Stimulated activated CD4-positive, alpha-beta T cell treated with anti-CD3 and anti-CD28 coated beads, TNF-alpha, amount 100 ng/mL, for 24 hours (primary cell): ENCODE measurements at places on chromosomes 16 and 17.

DNA sequence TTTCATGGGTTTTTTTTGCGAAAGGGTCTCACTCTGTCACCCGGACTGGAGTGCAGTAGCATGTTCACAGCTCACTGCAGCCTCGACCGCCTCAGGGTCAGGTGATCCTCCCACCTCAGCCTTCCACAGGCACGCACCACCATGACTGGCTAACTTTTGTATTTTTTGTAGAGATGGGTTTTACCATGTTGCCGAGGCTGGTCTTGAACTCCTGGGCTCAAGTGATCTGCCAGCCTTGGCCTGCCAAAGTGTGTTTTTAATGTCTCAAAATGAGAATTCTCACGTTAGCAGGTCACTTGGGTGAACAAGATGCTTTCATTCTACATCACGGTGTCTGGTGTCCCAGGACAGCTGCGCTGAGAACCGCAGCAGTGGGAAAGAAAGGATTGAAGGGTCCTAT is 3.2 kb downstream of the FBXO31 start:
- no peak for DNase-seq

DNA sequence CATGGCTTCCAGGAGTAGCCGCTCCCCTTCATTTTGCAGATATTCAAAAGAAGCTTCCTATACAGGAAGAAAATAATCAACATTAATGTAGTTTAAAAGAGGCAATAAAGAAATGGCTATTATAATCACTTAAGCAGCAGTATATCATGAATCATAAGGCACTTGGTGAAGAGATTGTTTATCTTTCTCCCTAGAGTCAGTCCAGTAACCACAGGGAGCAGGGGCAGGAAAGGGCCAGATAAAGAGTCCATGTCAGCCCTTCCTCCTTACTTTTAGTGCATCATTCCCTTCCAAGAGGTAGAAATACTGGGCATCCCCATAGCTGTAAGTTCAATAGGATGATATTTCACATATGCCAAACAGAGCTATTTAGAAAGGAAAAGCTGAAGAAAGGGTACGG is 184.6 kb upstream of the C17orf78 start:
- DNase-seq: no peak

DNA sequence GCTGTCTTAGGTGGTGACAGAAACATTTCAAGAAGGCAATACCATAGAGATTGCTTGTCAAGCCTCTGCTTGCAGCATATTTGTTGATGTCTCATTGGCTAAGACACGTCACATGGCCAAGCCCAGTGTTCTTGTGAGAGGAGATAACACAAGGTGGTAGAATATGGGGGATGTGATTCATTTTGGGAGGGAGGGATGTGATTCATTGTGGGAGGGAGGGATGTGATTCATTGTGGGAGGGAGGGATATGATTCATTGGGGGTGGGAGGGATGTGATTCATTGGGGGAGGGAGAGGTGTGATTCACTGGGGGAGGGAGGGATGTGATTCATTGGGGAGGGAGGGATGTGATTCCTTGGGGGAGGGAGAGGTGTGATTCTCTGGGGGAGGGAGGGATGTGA is 470.5 kb upstream of the SALL1 start:
- no peak for DNase-seq

DNA sequence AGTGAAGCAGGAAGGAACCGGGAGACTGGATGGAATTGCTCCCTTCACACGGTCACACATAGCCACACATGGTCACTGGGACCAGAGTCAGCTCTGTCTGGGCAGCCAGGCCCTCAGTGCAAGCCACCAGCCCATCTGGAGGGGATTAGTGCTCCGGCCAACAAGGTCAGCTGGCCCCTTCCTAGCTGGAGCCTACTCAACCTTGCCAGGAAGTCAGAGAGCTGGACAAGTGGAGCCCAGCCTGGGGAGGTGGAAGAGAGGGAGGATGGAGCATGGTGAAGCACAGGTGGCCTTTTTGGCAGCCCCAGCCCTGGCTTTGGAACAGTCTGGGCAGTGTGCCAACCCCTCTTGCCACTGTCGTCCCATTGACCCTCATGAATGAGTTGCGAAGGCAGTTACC is 3.7 kb upstream of the CACNA1G start:
- DNase-seq: no peak

- DNase-seq: peak; percentile 28
These were observed 12.7 kb upstream of the SPNS2 start for GRCh38 chr17:4485676-4486646.

DNA sequence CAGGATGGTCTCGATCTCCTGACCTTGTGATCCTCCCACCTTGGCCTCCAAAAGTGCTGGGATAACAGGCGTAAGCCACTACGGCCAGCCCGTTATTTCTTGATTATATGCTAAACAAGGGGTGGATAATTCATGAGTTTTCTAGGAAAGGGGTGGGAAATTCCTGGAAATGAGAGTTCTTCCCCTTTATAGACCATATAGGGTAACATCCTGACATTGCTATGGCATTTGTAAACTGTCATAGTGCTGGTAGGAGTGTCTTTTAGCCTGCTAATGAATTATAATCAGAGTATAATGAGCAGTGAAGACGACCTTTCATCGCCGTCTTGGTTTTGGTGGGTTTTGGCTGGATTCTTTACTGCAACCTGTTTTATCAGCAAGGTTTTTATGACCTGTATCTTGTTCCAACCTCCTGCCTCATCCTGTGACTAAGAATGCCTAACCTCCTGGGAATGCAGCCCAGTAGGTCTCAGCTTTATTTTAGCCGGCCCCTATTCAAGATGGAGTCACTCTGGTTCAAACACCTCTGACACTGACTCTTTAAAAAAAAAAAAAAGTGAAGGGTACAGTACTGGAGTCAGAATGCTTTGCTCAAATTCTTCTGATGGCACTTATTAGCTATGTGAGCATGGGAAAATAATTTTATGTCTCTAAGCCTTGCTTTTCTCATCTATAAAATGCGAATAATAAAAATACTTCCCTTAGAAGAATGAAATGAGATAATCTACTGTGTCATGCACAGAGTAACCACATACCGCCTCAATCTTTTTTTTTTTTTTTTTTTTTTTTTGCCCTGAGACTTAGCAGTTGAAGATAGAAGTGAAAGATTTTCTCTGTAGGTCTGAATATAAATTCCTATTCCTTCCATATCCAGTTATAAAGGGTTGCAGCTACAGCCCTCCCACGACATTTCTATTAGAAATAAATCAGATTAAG is 5.1 kb upstream of the CALCOCO2 start:
- no peak for DNase-seq

DNA sequence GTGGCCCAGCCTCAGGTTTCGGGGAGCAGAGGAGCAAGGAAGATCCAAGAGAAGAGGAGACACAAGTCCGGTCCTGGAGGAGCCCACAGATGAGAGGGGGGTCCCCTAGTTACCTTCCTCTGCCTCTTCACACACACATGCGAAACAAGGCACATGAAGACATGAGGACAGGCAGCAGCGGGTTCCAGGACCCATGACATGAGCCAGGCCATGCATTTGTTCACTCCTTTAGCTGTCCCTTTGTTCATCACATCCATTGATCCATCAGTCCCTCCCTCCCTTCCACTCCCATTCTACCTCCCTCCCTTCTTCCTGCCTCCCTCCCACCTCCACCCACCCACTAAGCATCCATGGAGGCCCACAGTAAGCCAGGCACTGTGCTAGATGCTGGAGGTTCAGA is 9.4 kb downstream of the PPY start:
- no peak for DNase-seq

- DNase-seq: no peak
These were observed 3.8 kb upstream of the RUNDC3A start for GRCh38 chr17:44304651-44305050.

- no peak for DNase-seq
These were observed 10.1 kb downstream of the LITAF start for GRCh38 chr16:11576427-11577289.

GRCh38 chr17:39194985-39195524 is 2.4 kb downstream of the CACNB1 start:
- DNase-seq: no peak

DNA sequence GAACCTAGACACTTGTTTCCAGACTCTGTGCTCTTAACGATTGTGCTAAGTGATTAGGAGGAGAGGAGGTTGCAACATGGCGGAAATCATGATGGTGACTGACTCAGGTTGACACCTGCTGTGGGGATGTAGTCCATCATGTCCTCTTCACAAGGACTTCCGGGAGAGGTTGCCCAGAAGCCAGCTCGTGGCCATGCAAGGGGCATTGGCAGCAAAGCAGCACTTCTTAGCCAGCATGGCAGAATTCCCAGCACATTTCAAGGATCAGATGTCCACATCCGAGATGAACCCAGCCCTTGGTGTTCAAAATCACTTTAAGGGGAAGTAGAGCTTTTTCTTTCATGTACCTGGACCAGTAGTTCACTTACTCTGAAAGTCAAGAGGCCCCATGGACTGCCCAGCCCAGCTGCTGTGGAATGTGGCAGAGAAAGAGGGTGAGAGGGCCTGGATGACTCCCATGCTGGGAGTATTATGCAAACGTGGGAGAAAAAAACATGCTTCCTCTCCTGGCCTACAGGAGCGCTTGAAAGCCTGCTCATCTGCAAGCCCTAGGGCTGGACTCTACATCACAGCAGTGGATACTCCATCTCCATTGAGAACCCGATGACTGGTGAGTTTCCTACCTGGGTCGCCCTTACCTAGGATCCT is 65.5 kb downstream of the IRX6 start:
- DNase-seq: no peak

DNA sequence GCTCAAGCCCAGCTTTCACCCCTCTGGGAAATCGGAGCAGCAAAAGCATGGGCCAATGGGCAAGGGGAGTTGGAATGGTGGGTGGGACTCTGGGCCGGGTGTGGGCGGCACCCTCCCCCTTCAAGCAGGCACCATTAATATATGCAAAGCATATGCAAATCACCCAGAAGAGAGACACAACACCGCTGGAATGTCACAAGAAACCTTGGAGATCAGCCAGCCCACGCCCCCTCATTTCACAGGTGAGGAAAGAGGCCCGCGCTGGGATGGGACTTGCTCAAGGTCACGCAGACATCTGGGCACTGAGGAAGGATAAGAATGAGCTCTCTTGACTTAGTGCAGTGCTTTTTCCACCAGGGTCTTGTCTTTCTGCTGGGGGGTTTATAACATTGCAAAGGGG is 4.8 kb downstream of the SRCIN1 start:
- no peak for DNase-seq

GRCh38 chr17:81845361-81845760 is 10.5 kb upstream of the PPP1R27 start:
- no peak for DNase-seq

GRCh38 chr16:64434526-64435069 is 687.3 kb downstream of the CDH11 start:
- no peak for DNase-seq

- DNase-seq: no peak
These were observed 14.9 kb downstream of the SOX9 start for GRCh38 chr17:72135546-72136325.

GRCh38 chr17:62140836-62141235 is 75.8 kb upstream of the MED13 start:
- no peak for DNase-seq

DNA sequence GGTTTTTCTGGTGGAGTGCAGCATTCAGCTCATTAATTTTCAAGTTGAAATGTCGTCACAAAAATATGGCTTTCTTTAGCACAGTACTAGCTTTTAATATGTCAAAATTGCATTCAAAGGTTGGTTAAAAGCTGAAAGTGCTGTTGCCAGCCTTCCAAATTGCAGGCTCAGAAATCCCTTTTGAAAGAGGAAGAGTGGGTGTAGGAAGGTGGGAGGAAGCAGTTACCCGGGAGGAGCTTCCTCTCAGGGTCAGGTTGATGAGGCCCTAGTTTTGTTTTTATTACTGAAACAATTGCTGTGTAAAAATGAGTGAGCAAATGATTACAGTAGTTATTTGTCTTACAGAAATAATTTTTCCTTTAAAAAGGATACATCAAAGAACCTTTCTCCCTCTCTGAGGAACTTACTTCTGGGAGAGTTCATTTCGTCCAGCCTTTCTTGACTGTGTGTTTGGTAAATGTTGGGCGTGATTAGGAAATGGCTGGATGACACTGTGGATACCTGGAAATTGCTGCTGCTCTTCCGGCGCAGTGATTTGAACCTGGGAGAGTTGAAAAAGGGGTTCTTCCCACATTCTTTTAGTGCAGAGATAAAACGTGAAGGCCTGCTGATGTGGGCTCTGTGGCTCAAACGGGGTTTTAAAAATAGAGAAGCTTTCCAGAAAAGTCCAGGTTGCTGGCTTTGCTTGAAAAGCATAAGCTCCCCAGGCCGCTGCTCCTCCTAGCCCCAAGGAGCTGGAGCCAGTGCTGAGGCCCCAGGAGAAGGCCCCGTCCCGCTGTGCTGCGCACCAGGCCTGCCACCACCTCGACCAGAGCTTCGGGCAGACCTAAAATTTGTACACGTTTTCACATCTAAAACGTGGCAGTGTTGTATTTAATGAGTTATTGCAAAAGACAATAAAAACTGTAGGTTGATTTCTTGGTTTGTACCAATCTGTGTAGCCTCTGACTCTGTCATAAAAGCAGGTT is 41.7 kb downstream of the SEC14L1 start:
- no peak for DNase-seq

- DNase-seq: no peak
These were observed 39.5 kb downstream of the UTP18 start for GRCh38 chr17:51299859-51300258.

- no peak for DNase-seq
These were observed 75.5 kb upstream of the CORO6 start for GRCh38 chr17:29698019-29698777.

DNA sequence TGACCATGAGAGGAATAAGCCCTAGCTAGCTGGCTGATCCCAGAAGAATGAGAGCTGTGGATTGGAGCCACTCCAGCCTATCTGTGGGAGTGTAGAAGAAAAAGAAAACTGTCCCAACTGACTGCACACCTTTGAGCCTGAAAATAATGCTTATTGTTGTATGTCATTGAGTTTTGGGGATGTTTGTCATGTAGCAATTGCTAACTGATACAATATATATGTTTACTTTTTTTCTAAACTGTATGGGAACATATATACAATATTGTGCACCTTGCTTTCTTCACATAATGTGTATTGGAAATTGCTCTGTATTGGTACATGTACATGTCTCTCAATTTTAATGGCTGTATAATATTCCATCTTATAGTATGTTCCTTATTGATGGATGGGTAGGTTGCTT is 124.0 kb upstream of the NLRP1 start:
- DNase-seq: no peak

DNA sequence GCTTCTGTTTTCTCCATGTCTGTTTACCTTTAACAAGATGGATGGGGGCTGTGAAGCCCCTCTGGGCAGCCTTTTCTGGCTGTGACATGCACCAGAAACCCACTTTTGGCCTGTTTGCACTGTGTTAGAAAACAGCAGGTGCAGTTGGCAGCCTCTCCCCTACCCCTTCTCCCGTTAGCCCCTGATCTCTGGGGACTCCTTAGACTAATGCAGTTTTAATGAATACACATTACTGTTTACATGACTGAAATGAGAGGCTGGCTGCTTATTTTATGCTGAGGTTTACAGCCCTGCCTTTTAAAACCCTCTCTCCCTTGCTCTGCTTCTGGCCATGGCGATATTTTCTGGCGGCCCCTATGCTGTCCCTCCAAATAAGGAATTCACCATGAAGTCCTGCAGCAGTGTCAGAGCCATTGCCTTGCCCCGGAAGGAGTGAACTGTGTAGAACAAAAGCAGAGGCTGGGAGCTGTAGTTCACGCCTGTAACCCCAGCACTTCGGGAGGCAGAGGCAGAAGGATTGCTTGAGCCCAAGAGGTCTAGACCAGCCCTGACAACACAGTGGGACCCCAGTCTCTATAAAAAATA is 79.3 kb downstream of the PRKCB start:
- no peak for DNase-seq
